Astrocyte (in vitro differentiated cells and primary cell): ENCODE measurements at places on chromosomes 3 and 15. TPM values are rescaled to one million over a fixed set of nuclear protein-coding genes. Genes with fewer than 3 reads are reported as not detected.

Gene C15orf61
- 4.3 and 4.7 TPM in 2 replicates for total RNA-seq

DNA sequence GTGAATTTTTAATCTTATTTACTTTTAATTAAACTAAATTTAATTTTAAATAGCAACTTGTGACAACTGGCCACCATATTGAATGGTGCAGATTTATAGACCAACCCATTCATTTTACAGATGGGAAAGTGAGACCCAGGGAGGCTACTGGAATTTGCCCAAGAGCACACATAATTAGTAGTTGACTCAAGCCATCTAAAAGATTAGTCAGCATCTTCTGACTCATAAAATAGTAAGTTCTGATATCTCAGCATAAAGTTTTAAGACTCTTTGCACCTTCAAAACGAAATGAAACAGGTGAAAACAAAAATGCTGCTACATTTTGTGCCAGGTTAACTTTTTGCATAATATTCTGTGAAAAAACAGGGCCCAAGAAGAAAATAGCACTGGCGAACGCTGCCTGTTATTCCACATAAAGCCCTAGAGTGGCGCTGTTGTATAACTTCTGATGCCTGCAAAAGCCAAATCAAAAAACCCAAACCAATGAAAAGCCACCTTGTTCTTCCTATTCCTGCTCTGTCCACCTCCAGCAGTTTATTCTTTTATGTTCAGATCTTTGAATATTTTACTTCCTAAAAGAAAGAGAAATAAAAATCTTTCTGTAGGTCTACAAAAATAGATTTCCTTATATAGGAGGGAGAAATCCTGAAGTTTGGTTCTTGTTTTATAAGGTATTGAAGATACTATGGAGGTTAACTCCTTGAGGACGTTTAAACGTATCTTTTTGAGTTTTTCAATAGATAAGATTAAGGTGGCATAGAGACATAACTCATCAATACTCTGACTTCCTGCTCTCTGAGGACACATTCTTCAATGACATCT is 62.8 kb downstream of the OTOL1 start:
- no peak overlapping the region for H3K27ac ChIP-seq
- H3K4me3 ChIP-seq = no peak overlapping the region
- H3K4me1 ChIP-seq = peaks cover 17% of the 10 kb centered on the region

Gene OXSR1
- total RNA-seq = 78.2 and 83.1 TPM in 2 replicates

DNA sequence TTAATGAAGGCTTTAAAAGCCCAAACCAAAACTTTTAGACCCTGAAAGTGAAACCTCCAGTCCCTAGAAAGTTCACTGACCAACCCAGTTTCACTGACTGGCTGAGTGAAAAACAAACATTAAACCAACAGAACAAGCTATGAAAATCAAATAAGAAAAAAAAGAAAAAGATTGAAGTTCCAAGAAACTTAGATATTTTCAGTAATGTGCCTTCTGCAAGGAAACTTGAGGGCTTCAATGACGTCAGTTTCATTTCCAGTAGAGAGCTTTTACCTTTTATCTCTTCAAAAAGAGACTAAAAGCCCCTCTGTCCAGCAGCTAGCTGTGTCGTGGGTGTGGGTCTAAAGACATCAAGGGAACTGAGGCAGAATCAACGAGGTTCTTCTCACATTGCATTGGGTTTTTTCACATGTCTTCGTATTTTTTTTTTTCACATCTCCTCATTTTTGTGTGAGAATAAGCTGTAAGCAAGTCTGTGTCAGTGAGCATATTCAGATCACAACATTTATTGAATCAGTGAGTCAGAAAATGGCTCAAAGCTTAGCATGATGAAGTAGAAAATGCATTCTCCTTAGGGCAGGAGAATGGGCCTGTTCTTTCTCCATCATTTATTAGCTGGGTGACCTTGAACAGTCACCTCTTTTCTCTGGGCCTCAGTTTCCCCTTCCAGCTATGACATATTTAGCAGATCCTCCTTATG is 54.8 kb upstream of the BCL6 start:
- no peaks in the 10 kb centered on the region for H3K4me1 ChIP-seq
- H3K27me3 ChIP-seq = peaks cover 4% of the 10 kb centered on the region
- no peak overlapping the region for H3K4me3 ChIP-seq
- H3K27ac ChIP-seq = no peak overlapping the region
- no peaks in the 10 kb centered on the region for H3K36me3 ChIP-seq

- H3K27ac ChIP-seq = no peak overlapping the region
- no peaks in the 10 kb centered on the region for H3K27me3 ChIP-seq
- H3K4me1 ChIP-seq = peaks cover 5% of the 10 kb centered on the region
Measured at GRCh38 chr3:97816811-97817210, 5.0 kb upstream of the CRYBG3 start.

Gene DPPA2
- 0.48 and 0.89 TPM in 2 replicates for total RNA-seq

Gene GABRB3
- 43.2 and 47.9 TPM in 2 replicates for total RNA-seq

DNA sequence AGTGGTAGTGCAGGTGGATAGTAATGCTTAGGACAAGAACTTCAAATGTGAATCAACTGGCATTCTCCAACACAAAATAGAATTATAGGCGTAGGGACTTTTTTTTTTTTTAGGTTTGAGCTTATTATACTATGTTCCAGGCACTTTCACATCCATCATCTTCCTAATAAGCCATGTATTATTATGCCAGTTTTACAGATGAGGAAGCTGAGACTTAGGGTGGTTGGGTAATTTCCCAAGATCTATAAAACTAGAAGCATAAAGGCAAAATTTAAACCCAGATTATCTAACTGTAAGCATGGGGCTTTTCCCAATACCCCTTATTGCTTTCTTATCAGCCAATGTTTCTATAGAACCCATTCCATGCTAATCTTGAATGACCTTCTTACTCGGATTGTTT is 75.1 kb upstream of the ETV5 start:
- H3K36me3 ChIP-seq = no peaks in the 10 kb centered on the region
- H3K4me1 ChIP-seq = no peaks in the 10 kb centered on the region
- DNase-seq = no peak
- peaks cover 2% of the 10 kb centered on the region for H3K27me3 ChIP-seq
- no peak overlapping the region for H3K27ac ChIP-seq
